ENCODE measurements at places on chromosomes 7 and 10.

DNA sequence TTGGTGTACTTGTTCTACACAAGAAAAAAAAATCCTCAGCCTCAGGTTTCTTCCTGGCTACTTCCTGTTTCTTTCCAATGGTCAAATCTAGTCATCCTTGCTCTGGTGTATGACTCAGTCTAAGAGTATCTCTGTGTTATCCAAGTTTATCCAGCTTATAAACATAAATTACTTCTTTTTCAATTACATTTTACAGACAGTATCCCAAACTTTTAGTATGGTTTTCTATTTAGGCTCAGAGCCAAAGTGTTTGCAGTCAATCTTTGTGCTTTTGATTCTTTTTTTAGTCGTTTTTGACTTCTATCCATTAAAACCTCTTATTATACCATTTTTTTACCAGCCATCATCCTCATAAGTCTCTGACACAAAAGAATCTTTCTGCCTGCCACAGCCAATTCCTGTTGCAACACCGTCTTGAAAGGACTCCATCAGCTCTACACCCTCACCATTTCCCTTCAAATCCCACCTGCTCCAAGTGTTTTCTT is 294.6 kb downstream of the PTEN start:
- no peak for DNase-seq

GRCh38 chr10:15208221-15208620 is 39.7 kb upstream of the NMT2 start:
- no peak for DNase-seq

GRCh38 chr10:95693071-95693667 is 558 bp downstream of the TCTN3 start:
- DNase-seq, result no peak

- no peak for DNase-seq
These were observed 15.6 kb downstream of the CLEC2L start for GRCh38 chr7:139538881-139539635.

GRCh38 chr7:94907026-94907810 is at the start of gene PPP1R9A:
PPP1R9A (plus strand) TSS chr7:94907594; CDS start chr7:94910114, 2,520 bp downstream.
- peak; percentile 75 for DNase-seq

DNA sequence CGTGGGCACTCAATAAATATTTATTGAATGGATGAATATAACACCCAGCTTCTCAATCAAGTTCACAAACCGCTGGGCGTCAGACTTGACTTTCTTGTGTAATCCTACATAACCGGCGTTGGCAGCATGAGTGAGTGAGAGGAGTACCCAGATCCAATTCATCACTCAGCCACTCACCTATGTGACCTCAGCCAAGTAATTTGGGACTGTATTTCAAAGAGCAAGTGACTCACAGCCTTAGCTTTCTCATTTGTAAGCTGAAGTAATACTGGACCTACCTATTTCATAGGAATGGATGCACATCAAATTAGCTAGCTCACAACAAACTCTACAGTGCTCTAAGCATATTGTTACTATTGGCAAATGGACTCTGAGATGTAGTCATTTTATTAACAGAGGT is 53.8 kb upstream of the FAM204A start:
- no peak for DNase-seq

Data from NCI-H1092 treated with DMSO at 0.1 percent for 48 hours (cell line).